ENCODE measurements at places on chromosomes 16 and 17. TPM values are rescaled to one million over a fixed set of nuclear protein-coding genes. Genes with fewer than 3 reads are reported as not detected.

The CRHR1 gene
- not detected for polyA plus RNA-seq

GRCh38 chr17:42585353-42585752, 7.8 kb upstream of the PSMC3IP start:
- no peak for DNase-seq

- DNase-seq, result peak; percentile 8
These were observed 79.1 kb downstream of the GPR139 start for GRCh38 chr16:19994466-19995170.

The HYDIN gene
- 2.8 TPM for polyA plus RNA-seq

- no peak for DNase-seq
These were observed 88.8 kb downstream of the IRX3 start for GRCh38 chr16:54197758-54198157.

GRCh38 chr17:72618001-72618509, 474.4 kb downstream of the SLC39A11 start:
- DNase-seq, result no peak

- DNase-seq, result no peak
These were observed 57.9 kb upstream of the MAF start for GRCh38 chr16:79658301-79659033.

DNA sequence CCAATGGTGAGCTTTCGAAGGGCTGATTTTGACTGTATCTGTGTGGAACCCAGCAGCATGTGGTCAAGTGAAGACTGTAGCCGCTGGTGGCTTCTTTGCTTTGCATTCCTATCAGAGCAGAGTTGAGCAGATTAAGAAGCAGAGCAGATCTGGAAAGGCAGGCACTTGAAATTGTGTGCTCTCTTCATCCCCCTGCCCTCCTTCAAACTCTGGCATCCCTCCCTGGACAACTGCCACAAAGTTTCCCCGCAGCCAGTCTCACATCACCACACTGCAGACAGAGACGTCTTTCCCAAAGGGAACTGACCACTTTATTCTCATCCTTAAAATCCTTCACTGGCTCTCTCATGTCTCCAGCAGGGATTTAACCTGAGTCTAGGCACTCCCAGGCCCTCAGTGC, 237.1 kb upstream of the DYNLRB2 start:
- no peak for DNase-seq

DNA sequence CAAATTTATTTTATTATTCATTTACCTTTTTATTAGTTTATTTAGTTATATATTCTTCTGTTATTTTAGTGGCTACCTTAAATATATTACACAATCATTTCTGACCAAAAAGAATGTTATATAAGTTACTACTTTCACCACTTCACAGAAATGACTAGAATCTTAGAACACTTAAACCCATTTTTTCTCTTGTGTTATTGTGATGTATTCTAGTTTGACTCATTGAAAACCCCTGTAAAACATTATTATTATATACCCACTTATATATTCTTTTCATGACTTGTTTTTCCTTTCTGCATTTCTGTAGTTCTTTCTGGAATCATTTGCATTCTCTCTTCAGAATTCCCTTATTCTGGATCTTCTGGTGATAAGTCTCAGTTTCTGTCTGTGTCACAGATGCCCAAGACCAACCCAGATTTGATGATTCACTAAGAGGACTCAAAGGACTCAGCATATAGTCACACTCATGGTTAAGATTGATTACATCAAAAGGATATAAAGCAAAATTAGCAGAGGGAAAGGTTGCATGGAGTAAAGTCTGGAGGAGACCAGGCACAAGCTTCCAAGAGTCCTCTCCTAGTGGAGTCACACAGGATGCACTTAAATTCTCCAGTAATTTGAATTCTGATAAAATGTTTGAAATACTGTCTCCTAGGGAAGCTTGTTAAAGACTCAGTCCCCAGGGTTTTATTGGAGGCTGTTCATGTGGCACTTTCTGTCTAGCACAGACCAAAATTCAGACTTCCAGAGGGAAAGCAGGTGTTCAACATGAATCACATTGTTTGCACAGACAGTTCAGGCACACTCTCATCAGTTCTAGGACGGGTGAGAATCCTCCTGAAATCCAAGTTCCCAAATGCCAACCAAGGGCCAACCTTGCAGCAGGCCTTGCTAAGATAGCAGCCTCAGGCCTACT, 7.7 kb downstream of the GINS3 start:
- no peak for DNase-seq

DNA sequence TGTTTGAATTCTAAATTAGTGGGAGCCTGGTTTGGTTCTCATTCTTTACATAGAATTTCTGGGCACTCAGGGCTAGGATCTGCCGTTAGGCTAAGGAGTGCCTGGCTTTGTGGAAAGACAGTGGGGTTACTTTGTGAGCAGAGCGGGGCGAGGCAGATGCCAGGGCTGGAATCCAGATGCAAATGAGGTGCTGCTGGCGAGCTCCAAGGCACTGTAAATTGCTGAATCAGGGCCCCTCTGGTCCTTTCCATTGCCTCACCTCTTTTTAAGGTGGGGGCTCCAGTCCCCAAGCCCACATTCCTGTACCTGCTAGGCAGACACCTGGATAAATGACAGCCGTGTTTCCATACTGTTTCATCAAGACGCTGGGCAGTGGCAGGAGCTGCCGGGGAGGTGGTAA, 33.8 kb downstream of the PIPOX start:
- no peak for DNase-seq

DNA sequence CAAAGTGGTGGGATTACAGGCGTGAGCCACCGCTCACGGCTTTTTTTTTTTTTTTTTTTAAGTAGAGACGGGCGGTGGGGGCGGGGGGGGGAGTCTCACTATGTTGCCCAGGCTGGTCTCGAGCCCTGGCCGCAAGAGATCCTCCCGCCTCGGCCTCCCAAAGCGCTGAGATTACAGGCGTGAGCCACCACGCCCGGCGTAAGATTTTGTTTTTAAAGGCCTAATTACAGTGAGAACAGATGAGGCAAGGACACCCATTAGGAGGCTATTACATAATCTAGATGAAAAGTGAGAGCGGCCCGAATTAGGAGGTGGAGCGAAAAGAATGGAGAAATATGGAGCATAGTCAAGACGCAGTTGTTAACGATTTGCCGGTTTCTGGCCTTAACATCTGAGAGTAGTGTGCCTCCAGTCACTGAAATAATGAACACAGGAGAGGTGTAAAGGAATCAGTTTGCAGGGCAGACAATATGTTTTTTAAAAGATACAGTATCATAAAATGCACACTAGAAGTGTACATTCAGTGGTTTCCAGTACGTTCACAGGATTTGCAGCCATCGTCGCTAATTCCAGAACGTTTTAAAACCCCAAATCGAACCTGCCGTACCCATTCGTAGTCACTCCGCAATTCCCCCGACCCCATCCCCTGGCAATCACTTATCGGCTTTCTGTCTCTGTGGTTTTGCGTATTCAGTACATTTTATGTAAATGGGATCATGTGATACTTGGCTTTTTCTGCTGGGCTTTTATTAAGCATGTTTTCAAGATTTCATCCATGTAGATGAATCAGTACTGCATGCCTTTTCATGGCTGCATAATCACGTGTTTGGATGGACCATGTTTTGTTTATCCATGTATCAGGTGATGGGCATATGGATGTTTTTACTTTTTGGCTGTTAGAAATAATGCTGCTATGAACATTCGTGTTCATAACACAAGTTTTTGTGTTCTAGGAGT, 1.4 kb upstream of the SLX4 start:
- no peak for DNase-seq

- no peak for DNase-seq
These were observed 1.7 kb upstream of the NPIPB7 start for GRCh38 chr16:28473714-28474265.
